NCI-H187 treated with DMSO at 0.1 percent for 48 hours (cell line): ENCODE measurements at places on chromosomes 2 and 18.
A peak's percentile ranks its signal among the peaks of the same experiment; 100 is the strongest.

DNA sequence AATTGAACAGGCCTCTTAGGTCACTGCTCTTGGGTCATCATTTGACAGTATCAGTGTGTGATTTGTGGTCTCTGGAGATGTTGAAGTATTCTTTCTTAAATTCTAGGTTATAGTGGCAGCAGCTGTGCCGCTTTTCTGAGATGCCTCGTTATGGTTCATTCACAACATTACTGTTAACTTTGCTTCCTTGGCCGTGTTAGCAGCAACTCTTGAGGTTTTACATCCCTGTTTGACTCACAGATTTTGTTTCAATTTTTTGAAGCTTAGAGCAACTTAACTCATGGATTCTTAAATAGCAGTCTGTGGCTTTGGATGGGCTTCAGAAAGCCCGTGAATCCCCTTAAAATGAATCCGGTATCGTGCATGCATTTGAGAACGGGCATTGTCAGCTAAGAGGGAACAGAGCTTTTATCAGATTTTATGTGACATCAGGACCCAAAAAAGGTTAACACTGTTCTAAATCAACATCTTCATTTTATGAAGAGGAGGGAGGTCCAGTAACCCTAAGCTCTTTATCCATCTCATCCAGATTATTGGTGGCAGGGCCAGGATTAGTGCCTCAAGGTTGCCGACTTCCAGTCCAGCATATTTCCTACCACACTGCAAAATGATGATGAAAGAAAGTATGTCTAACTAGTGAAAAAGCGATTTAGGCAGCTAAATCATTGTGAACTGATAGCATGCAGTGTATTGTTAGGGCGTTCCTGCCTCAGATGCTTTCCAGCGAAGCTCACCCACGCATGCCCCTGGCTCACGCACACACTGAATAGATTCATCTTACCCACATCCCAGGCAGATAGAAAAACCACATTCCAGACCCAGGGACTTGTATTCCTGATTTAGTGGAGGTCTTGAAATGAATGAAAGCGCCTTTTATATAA lies 5.1 kb downstream of the TRIB2 start:
- no peak for DNase-seq

- DNase-seq = peak; percentile 92
Observed at GRCh38 chr2:50746526-50746925, 285.4 kb downstream of the NRXN1 start.

GRCh38 chr2:232322560-232323327 lies 55.8 kb upstream of the ALPP start:
- DNase-seq = no peak

- DNase-seq = no peak
Observed at GRCh38 chr2:241025639-241026038, 27.2 kb downstream of the SNED1 start.

GRCh38 chr2:3214806-3215404 lies 162.7 kb downstream of the EIPR1 start:
- no peak for DNase-seq

- no peak for DNase-seq
Observed at GRCh38 chr18:11219571-11219970, 70.2 kb upstream of the PIEZO2 start.

- DNase-seq = no peak
Observed at GRCh38 chr2:130825231-130825965, 11.3 kb upstream of the ARHGEF4 start.

- no peak for DNase-seq
Observed at GRCh38 chr2:149365931-149366583, 35.7 kb downstream of the LYPD6 start.

GRCh38 chr2:220959391-220959802 lies 612.7 kb downstream of the EPHA4 start:
- DNase-seq = no peak

- DNase-seq = no peak
Observed at GRCh38 chr18:11495441-11495840, 114.0 kb upstream of the SLC35G4 start.

GRCh38 chr2:227182765-227183164 lies 18.3 kb downstream of the COL4A3 start:
- DNase-seq = no peak

- no peak for DNase-seq
Observed at GRCh38 chr2:165390875-165391274, 78.6 kb upstream of the CSRNP3 start.

GRCh38 chr2:27887830-27888229 lies 2.4 kb downstream of the RBKS start:
- no peak for DNase-seq

DNA sequence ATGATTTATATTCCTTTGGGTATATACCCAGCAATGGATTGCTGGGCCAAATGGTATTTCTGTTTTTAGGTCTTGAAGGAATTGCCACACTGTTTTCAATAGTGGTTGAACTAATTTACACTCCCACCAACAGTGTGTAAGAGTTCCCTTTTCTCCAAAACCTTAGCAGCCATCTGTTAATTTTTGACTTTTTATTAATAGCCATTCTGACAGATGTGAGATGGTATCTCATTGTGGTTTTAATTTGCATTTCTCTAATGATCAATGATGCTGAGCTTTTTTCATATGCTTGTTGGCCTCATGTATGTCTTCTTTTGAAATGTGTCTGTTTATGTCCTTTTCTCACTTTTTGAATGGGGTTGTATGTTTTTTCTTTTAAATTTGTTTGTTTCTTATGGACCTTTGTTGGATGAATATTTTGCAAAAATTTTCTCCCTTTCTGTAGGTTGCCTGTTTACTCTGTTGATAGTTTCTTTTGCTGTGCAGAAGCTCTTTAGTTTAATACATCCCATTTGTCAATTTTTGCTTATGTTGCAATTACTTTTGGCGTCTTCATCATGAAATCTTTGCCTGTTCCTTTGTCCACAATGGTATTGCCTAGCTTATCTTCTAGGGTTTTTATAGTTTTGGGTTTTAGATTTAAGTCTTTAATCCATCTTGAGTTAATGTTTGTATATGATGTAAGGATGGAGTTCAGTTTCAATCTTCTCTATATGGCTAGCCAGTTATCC lies 119.7 kb upstream of the XIRP2 start:
- no peak for DNase-seq

GRCh38 chr2:204477358-204477950 lies 67.8 kb upstream of the PARD3B start:
- DNase-seq = no peak

GRCh38 chr2:207394203-207394781 lies 135.5 kb upstream of the CREB1 start:
- DNase-seq = no peak

DNA sequence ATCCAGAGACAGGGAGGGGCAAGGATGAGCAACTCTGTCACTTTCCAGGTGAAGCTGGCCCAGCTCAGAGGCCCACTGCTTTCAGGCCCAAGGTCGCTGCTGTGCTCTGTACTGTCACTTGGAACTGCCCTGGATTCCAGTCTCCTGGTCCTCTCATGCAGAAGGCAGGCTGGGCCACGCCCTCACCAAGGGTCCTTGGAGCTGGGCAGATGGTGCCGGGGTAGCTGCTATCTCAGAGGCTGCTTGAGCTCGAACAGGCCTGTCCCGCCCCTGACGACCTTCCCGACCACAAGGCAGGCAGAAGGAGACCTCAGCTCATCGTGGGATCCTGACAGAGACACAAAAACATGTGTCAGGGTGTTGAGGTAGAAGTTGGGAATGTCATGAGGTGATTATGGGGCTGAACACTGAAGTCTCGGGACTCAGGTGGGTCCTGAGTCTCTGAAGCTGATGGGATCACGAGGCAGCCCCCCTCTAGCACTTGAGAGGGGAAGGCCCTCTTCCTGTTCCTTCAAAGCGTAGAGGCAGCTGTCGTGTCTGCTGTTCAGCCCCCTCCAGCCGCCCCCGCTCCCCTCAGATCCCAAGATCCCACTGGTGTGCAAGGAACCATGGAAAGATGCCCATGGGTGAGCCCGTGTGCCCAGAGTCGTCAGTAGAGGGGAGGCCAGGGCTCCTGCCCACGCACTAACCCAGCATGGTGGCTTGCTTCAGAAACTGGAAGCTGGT lies 78.3 kb downstream of the POLR1A start:
- no peak for DNase-seq
